ENCODE measurements at places on chromosomes 4 and X.

- no peak for DNase-seq
Measured at GRCh38 chrX:113933931-113934330, 650.0 kb upstream of the HTR2C start.

DNA sequence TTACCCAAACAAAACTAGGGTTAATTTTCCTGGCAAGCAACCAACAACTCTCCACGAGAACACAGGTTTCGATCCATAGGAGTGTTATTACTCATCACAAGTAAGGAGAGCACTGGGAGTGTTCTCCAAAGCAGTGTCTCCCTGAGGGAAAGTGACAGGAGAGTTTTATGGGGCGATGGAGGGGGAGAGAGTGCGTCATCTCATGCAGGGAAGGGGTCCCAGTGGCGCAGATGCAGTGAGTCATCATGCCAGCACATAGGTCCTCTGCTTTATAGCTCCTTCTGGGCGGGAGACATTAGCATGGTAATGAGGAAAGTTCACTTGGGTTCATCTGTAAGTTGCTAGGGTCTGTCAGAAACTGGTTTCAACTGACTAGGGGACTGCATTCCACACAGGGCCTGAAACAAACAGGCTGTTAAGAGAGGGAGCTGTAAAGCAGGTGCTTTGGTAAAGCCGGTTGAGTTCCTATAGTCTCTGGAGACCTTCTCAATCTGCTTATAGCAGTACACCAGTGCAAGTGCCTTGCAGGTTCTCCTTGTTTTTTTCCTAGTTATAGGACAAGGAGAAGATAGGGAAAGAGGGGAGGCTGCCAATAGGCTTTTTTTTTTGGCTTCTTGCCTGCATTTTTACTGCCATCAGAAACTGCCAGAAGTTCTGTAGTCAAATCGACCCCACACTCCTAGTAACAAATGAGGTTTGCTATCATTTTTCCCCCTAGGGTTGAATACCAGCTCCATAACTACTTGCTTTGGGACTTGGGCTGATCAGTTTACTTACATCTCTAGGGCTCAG, 12.8 kb upstream of the BOD1L1 start:
- DNase-seq = no peak

GRCh38 chr4:12293906-12294525, 865.3 kb upstream of the HS3ST1 start:
- no peak for DNase-seq

GRCh38 chr4:53026233-53026632, 164.1 kb downstream of the RASL11B start:
- no peak for DNase-seq

- no peak for DNase-seq
Measured at GRCh38 chr4:69731847-69732246, 28.6 kb downstream of the SULT1B1 start.

GRCh38 chrX:38651625-38652601, 90.6 kb downstream of the TSPAN7 start:
- DNase-seq = no peak

GRCh38 chrX:114626323-114626722, 42.4 kb downstream of the HTR2C start:
- DNase-seq = no peak

DNA sequence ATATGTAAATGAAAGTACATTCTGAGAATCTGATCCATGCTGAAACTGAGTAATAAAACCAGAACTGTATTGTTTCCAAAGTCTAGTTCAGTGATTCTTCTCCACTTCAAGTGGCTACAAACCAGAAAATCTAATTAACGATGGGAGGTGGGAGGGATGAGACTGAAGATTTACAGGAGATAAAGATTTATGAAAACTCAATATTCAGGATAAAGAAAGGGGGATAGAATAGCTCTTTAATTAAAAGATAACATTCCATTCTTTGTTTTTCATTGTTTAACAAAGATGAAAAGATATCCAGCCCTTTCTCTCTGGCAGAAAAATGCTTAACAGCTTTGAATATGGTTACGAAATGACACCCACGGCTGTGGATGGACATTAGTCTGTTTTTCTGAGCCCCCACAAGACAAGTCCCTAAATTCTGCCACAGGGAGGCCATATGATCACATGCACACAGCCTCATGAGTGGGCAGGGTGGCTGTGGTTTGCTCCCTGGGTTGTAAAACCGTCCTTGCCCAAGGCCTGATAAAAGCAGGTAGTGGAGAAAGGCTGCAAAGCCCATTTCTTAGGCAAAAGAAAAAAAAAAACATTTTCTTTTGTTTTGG, 36.4 kb downstream of the TMEM150C start:
- DNase-seq = no peak

- DNase-seq = no peak
Measured at GRCh38 chr4:54659749-54660535, 2.2 kb downstream of the KIT start.

DNA sequence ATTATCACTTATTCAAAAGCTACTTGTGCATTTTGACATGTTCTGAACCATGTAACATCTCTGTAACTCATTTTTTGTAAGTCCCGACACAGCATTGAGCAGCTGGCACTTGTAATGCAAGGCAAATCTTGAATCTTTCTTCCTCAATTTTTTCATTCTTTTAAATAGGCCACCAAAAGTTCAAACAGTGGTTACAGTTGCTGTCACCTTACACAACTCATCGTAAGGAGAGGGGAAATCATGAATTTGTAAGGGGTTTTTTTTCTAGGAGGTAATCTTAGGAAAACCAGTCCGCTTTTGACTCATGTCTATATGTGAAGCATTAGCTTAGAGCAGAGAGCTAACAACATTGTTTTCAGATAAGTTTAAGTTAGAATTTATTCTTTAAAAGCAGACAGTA, 124.5 kb downstream of the PDLIM5 start:
- DNase-seq = no peak

GRCh38 chr4:43337707-43338106, 445.2 kb downstream of the GRXCR1 start:
- DNase-seq = no peak

- no peak for DNase-seq
Measured at GRCh38 chr4:52962721-52963120, 100.6 kb downstream of the RASL11B start.

GRCh38 chr4:81789741-81790399, 318.2 kb upstream of the RASGEF1B start:
- DNase-seq = no peak

DNA sequence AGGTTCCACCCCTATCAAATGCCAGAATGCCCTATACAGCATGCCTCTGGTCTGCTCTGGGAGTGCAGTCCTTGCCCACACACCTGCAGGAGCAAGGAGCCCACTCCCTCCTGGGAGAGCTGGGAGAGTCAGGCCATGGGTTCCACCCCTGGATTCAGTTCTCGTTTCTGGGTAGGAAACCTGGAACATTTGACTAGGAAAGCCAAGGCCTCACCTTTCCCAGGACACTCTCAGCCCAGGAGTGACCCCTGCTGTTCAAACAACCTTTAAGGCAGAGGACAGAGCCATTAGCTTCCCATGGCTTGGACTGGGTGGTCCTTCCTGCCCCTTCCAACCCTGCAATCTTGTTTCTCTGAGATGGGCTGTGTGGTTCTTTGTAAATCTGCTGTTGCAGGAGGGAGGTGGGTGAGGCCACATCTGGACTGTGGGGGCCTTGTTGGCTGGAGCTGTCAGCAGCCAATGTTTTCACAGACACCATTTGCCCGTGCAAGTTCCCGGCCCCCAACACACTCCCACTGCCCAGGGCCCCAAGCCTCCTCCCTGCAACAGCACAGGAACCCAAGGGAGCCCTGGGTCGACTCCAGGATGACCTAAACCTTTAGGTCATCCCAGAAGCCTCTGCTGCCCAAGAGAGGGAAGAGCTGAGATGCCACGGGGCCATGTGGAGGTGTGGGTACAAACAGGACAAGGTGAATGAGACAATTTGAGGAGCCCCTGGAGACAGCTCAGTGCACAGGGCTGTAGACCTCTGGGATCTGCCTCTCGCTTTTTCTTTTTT, 104.4 kb downstream of the PJA1 start:
- DNase-seq = no peak

- no peak for DNase-seq
Measured at GRCh38 chrX:2958199-2958598, 29.1 kb upstream of the ARSD start.

GRCh38 chr4:69060651-69061308, 35.5 kb upstream of the UGT2B7 start:
- no peak for DNase-seq

- DNase-seq = no peak
Measured at GRCh38 chr4:176309046-176309445, 10.7 kb upstream of the SPCS3 start.

- no peak for DNase-seq
Measured at GRCh38 chr4:145720656-145721055, 40.7 kb downstream of the C4orf51 start.

DNA sequence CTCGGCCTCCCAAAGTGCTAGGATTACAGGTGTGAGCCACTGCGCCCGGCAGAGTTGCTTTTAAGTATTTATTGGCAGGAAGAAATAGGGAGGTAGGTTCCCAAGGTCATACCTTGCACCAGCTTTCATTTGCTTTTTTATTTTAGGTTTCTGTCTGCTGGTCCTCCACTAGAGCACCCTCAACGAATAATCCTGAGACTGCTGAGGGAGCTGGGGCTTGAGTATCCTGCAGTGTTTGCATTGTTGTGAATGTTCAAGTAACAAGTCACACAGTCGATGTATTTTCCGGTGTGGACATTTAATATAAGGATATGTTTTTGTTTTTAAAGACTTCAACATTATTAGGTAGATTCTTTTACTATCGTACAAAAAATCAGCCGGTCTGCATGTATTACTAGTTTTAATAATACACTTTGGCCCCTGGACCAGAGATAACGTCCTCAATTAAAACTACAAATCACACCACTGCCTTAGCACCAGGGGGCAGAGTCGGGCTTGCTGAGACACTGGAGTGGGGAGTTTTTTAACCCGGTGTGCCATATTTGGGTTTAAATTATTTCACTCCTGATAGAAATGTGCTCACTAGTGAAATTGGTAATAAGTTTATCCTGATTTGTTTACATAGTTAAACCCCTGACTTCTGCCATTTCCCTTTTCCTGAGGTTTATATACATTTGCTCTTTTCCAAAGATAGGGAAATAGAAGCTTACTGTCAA, 11.6 kb downstream of the SMIM20 start:
- DNase-seq = no peak

GRCh38 chrX:103666202-103667107, 20.0 kb downstream of the MORF4L2 start:
- DNase-seq = no peak

- DNase-seq = no peak
Measured at GRCh38 chrX:101550751-101551379, 518 bp downstream of the ARMCX1 start.

- DNase-seq = no peak
Measured at GRCh38 chrX:118143578-118143977, 27.0 kb upstream of the KLHL13 start.

GRCh38 chr4:74397748-74398426, 32.9 kb downstream of the EREG start:
- peak; percentile 6 for DNase-seq

DNA sequence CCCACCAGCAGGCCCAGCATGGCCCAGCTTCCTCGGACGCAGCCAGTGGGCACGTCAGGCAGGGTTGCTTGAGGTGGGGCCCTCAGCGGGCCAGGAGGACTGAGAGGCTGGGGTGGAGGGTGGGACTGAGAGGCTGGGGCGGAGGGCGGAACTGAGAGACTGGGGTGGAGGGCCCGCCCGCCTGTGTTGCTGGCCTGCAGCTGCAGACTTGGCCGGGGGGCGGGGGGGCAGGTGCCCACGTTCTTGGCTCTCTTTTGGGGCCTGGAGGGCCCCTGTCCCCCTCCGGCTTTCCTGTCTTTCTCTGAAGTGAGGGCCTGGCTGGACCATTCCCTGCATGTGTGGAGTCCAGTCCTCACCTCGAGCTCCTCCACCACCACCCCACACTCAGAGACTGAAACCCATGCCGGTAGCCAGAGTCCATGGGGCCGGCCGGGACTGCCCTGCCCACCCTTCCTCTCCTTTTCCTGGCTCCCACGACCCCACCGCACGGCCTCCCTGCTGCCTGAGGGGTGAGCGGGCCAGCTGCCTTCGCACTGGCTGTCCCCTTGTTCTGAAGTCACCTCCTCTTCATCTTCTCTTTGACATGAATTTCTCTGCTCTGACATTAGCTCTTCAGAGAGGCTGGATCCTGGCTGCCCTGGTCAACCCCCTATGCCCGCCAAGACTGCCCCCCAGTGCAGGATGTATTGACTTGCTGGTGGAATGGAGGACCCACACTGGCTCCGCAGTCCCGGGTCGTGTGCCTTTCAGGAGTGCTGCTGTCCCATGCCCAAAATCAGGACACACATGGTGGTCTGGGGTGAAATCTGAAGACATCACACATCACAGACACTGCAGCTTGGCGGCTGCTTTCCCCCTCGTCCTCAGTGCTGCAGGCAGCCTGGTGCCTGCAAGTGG, 10.1 kb upstream of the NKX1-1 start:
- DNase-seq = no peak

Data from CD4-positive, alpha-beta T cell treated with Interleukin-6 at 100 ng/mL for 8 hours (primary cell).